ENCODE measurements at places on chromosomes 5 and 9. TPM values are rescaled to one million over a fixed set of nuclear protein-coding genes. Genes with fewer than 3 reads are reported as not detected.

FBN2 gene
- 109 TPM for polyA plus RNA-seq

SLC36A3 gene
- not detected for polyA plus RNA-seq

PPP3R2 gene
- polyA plus RNA-seq: 0.04 TPM

WDR31 gene
- 7.5 TPM for polyA plus RNA-seq

SLC45A2 gene
- 0.29 TPM for polyA plus RNA-seq

AFF4 gene
- 64.8 TPM for polyA plus RNA-seq

GRCh38 chr9:129626625-129627284 lies 792 bp downstream of the NTMT1 start:
- DNase-seq: no peak

GRCh38 chr5:142506046-142506445 lies 179.8 kb downstream of the FGF1 start:
- DNase-seq: no peak

DNA sequence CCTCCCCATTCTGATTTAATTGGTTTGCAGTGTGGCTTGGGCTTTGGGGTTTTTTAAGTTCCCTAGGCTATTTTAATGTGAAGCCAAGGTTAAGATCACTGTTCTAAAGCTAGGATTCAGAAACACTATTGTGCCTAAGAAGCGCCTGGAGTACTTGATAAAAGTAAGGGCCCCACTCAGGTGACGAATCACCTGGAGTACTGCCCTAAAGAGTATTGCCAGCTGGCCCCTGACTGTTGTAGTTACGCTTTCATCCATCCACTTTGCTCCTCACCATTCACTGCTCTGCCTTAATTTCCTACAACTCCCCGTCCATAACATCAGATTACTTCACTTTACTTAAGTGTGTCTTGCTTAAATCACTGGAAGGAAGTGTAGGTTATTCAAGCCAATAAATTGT lies 119.3 kb downstream of the CD180 start:
- no peak for DNase-seq

- DNase-seq: no peak
These were observed 297.0 kb upstream of the HAPLN1 start for GRCh38 chr5:84017523-84018172.

GRCh38 chr9:105311306-105311705 lies 66.9 kb downstream of the SLC44A1 start:
- no peak for DNase-seq

GRCh38 chr9:116646661-116647514 lies 40.2 kb upstream of the TRIM32 start:
- no peak for DNase-seq

DNA sequence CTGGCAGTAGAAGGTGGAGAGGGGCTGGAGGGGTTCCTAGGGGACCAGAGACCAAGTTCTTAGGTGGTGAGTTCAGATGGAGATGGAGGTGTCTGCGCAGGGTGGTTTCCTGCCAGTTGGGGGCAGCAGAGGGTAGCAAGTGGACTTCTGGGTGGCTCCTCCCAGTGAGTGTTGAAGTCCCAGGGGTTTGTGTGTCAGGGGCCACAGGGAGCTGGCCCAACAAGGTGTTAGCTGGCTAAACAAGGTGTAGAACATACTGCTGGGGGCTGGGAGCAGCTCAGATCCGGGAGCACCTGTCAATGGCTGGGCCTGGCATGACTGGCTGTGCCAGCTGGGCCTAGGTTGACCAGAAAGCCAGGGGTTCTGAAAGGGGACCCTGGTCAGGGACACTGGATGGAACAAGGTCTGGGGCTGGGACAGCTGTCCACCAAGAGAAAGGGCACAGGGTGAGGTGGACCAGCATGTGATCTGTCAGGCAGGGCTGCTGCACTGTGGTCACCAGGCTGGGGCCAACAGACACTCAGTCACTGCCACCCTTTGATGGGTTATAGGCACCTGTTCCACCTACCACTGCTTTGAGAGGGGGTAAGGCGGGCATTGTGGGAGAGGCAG lies 35.6 kb downstream of the DAB2IP start:
- no peak for DNase-seq

Data from left renal pelvis (tissue), 4 donors.